ENCODE measurements at places on chromosomes 7 and 10. TPM values are rescaled to one million over a fixed set of nuclear protein-coding genes. Genes with fewer than 3 reads are reported as not detected.

DNA sequence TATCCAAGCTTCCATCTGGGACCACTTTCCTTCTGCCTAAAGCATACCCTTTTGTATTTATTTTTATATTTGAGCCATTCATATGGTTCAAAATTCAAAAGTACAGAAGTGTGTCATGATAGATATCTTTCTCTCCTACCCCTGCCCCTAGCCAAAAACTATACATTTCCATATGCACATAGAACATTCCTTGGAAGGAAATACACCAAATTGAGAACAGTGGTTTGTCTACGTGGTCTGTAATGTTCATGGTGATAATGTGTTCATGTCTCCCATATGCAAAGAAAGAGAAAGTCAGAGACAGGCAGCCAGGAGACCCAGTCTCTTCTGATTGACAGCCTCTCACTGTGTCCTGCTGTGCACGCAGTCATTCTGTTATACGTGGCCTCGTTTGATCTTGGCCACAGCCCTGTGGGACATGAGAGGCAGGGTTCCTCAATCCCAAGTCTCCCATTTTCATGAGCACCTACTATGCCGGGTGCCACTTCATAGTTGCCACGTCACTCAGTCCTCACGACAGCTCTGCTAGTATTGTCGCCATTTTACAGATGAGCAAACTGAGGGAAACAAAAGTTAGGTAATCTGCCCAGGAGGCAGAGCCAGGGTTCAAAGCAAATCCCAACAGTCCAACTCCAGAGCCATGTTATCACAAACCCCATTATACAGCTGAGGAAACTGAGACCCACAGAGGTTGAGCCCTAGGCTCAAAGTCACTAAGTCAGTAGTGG lies 8.0 kb upstream of the CDH23 start:
- no peak for DNase-seq
- peaks cover 49% of the 10 kb centered on the region for H3K27me3 ChIP-seq
- no peak overlapping the region for H3K4me3 ChIP-seq
- no peak overlapping the region for H3K27ac ChIP-seq

DNA sequence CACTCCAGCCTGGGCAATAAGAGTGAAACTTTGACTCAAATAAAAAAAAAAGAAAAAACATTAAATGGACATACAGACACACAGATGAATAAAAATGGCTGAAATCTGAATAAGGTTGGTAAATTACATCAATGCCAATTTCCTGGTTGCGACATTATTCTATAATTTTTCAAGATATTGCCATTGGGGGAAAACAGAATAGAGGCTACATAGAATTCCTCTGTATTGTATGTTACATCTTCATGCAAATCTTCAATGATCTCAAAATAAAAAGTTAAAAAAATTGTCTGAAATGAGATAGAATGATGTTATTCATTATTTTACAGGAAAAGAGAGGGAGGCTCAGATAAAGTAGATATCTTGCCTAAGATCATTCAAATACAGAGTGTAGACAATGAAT lies 234.0 kb downstream of the SDHAF3 start:
- no peaks in the 10 kb centered on the region for H3K27me3 ChIP-seq
- no peak for DNase-seq
- no peaks in the 10 kb centered on the region for H3K36me3 ChIP-seq
- no peak overlapping the region for H3K27ac ChIP-seq
- H3K4me1 ChIP-seq, result no peaks in the 10 kb centered on the region
- no peak overlapping the region for H3K4me3 ChIP-seq

Gene REEP3
- 52.8 TPM for polyA plus RNA-seq

GRCh38 chr7:140036224-140036962 lies 26.4 kb downstream of the PARP12 start:
- peak overlapping the region; percentile 99 for H3K27ac ChIP-seq
- H3K36me3 ChIP-seq, result peaks cover 5% of the 10 kb centered on the region
- peaks cover 41% of the 10 kb centered on the region for H3K4me1 ChIP-seq

Gene SPDYE6
- not detected for polyA plus RNA-seq

GRCh38 chr7:101507791-101508252 lies 121.3 kb downstream of the MYL10 start:
- H3K4me3 ChIP-seq, result no peak overlapping the region
- H3K27ac ChIP-seq, result no peak overlapping the region
- no peaks in the 10 kb centered on the region for H3K36me3 ChIP-seq

DNA sequence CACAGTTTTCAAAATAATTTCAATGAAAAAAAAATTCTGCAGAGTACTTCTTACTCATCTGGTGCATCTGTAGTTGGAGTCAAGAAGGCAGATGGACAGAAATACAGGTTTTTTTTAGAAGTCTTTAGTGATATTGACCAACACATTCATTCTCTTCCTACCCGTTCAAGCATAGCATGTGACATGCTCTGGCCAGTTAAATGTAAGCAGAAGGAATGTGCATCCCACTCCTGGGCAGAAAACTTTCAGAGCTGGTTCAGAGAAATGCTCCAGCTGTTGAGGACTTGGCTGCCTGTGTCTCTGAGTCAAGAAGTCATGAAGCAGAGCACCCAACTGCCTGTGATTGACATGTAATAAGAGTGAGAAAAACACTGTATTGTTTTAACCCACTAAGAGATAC lies 665.3 kb upstream of the IGFBP3 start:
- H3K27me3 ChIP-seq, result no peaks in the 10 kb centered on the region
- H3K27ac ChIP-seq, result no peak overlapping the region
- H3K4me3 ChIP-seq, result no peak overlapping the region

DNA sequence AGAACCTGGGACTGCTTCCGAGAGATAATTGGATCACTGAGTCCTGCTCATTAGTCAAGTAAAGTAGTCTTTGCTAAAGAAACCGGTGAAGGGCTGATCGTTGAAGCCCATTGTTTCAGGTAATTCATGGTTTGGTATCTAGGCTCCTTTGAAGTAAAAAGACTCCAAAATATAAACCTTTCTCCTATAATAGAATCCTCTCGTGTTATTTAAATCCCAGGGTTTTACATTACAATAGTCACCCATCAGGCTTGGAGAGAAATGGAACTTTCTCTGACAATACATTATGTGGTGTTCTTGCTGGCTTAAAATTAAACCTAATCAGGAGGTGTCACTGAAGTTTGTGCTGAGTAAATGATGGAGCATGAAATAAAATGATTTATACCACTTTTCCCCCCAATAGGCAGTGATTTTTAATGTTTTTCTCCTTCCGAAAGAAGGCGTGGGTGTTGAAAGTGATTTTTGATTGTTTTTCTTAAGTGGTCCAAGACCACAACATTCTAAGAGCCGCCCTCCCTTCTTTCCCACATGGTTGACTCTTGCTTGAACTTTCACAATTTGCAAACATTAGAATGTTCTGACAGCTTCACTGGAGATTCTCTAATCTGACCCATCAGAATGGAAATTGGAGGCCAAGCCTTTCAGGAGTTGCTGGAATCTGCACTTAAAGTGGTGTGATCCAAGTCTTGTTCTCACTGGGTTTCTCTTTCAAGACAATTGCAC lies 44.2 kb downstream of the LRMDA start:
- H3K4me3 ChIP-seq, result no peak overlapping the region
- no peaks in the 10 kb centered on the region for H3K4me1 ChIP-seq
- DNase-seq, result no peak
- H3K27me3 ChIP-seq, result no peaks in the 10 kb centered on the region

Gene LSM5
- 90.2 TPM for polyA plus RNA-seq

DNA sequence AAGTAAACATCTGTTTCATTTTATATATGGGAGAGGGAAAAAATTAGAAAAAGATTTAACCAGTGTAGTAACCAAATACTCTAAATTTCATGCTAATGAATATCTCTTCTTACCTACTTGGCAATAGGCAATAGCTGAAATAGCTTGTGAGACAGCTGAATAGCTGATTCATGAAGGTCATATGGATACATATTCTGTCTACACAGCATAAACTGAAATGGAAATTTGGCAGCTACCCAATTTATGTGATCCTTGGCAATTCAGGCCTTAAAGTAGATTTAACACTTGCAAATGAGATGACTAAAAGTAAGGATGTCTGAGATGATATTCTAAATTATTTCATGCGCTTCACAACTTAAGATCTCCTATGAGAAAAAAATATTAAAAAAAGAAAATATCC lies 261.2 kb upstream of the SEMA3A start:
- no peak for DNase-seq
- no peak overlapping the region for H3K27ac ChIP-seq
- H3K27me3 ChIP-seq, result no peaks in the 10 kb centered on the region
- H3K4me1 ChIP-seq, result no peaks in the 10 kb centered on the region

Gene TRPV5
- not detected for polyA plus RNA-seq

DNA sequence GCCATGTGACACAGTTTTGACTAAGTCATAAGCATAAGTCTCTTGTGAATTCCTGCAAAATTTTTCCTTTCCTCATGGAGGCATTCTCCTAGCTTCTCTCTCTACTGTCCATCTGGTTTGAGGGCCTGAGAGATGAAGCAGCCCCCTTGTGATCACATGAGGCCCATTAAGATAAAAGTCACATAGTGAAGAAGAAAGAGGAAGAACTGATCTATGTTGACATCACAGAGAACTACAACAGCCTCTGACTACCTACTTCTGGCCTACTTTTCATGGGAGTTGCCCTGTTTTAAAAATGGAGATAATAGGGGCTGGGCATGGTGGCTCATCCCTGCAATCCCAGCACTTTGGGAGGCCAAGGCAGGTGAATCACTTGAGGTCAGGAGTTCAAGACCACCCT lies 50.4 kb downstream of the TFEC start:
- no peaks in the 10 kb centered on the region for H3K4me1 ChIP-seq
- H3K27me3 ChIP-seq, result no peaks in the 10 kb centered on the region
- no peak overlapping the region for H3K4me3 ChIP-seq
- H3K27ac ChIP-seq, result no peak overlapping the region
- no peak for DNase-seq

GRCh38 chr7:31647511-31647910 lies 39.5 kb upstream of the PPP1R17 start:
- DNase-seq, result no peak
- no peaks in the 10 kb centered on the region for H3K27me3 ChIP-seq
- no peaks in the 10 kb centered on the region for H3K36me3 ChIP-seq
- H3K4me1 ChIP-seq, result peaks cover 8% of the 10 kb centered on the region
- no peak overlapping the region for H3K4me3 ChIP-seq
- H3K27ac ChIP-seq, result no peak overlapping the region

DNA sequence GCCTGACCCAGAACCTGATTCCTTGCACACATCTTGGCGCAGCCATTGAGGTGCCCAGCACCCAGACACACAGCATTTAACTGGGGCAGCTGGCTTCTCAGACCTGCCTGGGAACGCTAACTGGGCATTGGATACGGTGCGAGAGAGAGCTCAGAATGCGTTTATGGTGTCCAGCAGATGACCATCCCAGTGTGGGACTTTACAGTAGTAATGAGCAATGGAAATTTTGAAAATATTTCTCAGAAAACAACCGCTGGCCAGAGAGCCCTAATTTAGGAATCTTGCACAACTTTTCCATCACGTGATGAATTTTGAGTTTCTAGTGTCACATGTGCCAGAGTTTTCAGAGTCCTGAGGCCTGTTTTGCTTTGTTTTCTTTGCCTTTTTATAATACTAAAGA lies 78.2 kb upstream of the SEC61G start:
- H3K4me3 ChIP-seq, result no peak overlapping the region
- no peaks in the 10 kb centered on the region for H3K36me3 ChIP-seq
- H3K27me3 ChIP-seq, result no peaks in the 10 kb centered on the region
- no peak for DNase-seq
- no peak overlapping the region for H3K27ac ChIP-seq

- H3K27me3 ChIP-seq, result no peaks in the 10 kb centered on the region
- no peak overlapping the region for H3K4me3 ChIP-seq
- no peak overlapping the region for H3K27ac ChIP-seq
- no peaks in the 10 kb centered on the region for H3K4me1 ChIP-seq
- H3K36me3 ChIP-seq, result no peaks in the 10 kb centered on the region
- no peak for DNase-seq
Observed at GRCh38 chr7:27576360-27576944, 86.2 kb downstream of the HIBADH start.

- no peaks in the 10 kb centered on the region for H3K27me3 ChIP-seq
- H3K4me1 ChIP-seq, result no peaks in the 10 kb centered on the region
- no peak overlapping the region for H3K4me3 ChIP-seq
- DNase-seq, result no peak
- H3K27ac ChIP-seq, result no peak overlapping the region
Observed at GRCh38 chr7:99648843-99649242, 31.0 kb downstream of the CYP3A5 start.

Gene SFXN2
- 5.0 TPM for polyA plus RNA-seq

GRCh38 chr7:4833691-4834600 lies 27.9 kb downstream of the PAPOLB start:
- H3K4me3 ChIP-seq, result no peak overlapping the region
- H3K36me3 ChIP-seq, result no peaks in the 10 kb centered on the region
- no peaks in the 10 kb centered on the region for H3K27me3 ChIP-seq
- no peak for DNase-seq
- no peaks in the 10 kb centered on the region for H3K4me1 ChIP-seq
- H3K27ac ChIP-seq, result no peak overlapping the region

DNA sequence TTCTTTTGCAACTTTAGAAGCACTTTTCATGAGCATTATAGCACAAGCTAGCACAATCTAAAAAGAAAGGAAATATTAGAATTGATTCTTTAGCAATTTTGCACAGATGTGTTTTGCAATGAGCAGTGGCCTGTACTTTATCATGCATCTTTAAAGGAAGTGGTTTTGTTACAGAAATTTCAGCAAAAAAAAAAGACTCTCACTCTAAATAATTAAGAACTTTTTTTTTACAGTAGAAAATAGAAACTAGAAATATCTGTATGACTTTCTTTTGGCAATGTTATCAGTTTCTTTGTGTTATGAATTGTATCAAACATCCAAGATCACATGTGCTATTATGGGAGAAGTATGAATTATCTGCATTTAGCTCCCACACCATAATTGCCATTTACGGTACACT lies 195.7 kb upstream of the KLF6 start:
- H3K36me3 ChIP-seq, result no peaks in the 10 kb centered on the region
- no peak overlapping the region for H3K27ac ChIP-seq
- no peaks in the 10 kb centered on the region for H3K27me3 ChIP-seq
- no peak for DNase-seq

DNA sequence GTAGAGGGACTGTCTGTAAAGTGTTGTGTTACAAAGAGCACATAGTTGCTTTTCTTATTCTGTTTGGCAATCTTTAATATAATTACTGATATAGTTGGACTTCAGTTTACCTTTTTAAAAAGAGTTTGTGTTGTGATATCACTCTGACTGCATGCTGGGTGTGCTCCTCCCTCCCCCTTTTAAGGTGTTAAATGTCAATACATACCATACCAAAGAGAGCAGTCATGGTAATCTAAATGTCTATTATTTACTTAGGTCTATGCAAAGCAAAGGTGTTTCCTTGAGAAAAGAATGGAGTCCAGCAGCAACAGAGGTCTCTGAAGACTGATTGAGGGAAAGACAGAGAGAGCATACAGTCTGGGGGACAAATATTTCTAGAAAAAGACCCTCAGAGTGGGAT lies 275.1 kb upstream of the NRP1 start:
- no peaks in the 10 kb centered on the region for H3K27me3 ChIP-seq
- H3K4me3 ChIP-seq, result no peak overlapping the region
- H3K27ac ChIP-seq, result no peak overlapping the region
- H3K4me1 ChIP-seq, result peaks cover 10% of the 10 kb centered on the region
- H3K36me3 ChIP-seq, result no peaks in the 10 kb centered on the region

- H3K4me3 ChIP-seq, result no peak overlapping the region
- DNase-seq, result no peak
- H3K4me1 ChIP-seq, result no peaks in the 10 kb centered on the region
- H3K27ac ChIP-seq, result no peak overlapping the region
- H3K27me3 ChIP-seq, result no peaks in the 10 kb centered on the region
- peaks cover 35% of the 10 kb centered on the region for H3K36me3 ChIP-seq
Observed at GRCh38 chr10:95618101-95618500, 38.4 kb downstream of the ALDH18A1 start.

Gene PPP2R2D
- polyA plus RNA-seq, result 42.4 TPM
